Eye (tissue), 1 donor: ENCODE measurements at places on chromosomes 12 and 14.

- DNase-seq: no peak
Observed at GRCh38 chr12:122749569-122750332, 2.9 kb upstream of the DENR start.

- DNase-seq: peak; percentile 47
Observed at GRCh38 chr12:47802312-47802711, 17.4 kb downstream of the HDAC7 start.

GRCh38 chr12:88520436-88520820 lies 59.8 kb downstream of the KITLG start:
- DNase-seq: no peak

DNA sequence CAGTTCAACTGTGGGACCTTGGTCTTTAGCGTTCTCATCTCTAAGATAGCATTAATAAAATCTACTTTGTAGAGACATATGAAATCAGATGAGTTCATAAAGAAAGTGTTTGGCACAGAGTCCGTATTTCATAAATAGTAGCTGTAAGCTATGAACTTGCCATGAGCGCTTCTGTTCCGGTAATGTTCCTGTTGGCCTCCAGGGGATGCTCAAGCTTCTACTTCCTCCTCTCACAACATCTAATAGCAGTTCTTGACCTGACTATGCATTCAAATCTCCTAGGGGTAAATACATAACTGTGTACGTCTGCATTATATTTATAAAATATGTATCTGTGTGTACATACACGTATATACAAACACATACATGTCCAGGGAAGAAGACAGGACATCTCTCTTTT lies 288.2 kb upstream of the TMPO start:
- no peak for DNase-seq
